ENCODE measurements at places on chromosomes 7 and 10.
A peak's percentile ranks its signal among the peaks of the same experiment; 100 is the strongest.

GRCh38 chr7:124762611-124763143, 2.9 kb downstream of the GPR37 start:
- DNase-seq = peak; percentile 5

DNA sequence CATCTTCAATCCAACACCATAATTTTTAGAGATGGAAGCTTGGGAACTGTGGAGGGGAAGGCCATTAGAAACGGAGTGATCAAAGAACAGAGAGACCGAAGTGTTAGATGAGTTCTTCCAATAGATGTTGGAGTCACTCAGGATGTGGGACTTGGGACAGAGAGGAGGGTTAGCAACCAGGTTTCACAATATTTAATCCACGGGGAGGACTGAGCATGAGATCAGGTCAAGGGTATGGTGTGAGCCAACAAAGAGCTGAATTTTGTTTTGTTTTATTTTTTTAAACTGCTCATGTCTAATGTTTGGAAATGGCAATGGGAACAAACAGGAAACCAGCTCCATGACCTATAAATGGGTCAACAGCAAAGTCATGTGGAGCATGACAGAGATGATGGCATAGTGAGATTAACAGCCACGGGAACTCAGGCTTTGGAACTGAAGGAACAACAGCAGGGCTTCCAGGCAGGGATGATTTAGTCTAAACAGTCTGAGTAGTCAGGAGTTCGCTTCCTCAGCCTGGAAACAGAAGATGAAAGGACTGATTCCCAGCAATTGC, 38.9 kb upstream of the AMPH start:
- peak; percentile 36 for DNase-seq

- no peak for DNase-seq
These were observed 139.4 kb downstream of the DNAJB6 start for GRCh38 chr7:157476201-157476600.

DNA sequence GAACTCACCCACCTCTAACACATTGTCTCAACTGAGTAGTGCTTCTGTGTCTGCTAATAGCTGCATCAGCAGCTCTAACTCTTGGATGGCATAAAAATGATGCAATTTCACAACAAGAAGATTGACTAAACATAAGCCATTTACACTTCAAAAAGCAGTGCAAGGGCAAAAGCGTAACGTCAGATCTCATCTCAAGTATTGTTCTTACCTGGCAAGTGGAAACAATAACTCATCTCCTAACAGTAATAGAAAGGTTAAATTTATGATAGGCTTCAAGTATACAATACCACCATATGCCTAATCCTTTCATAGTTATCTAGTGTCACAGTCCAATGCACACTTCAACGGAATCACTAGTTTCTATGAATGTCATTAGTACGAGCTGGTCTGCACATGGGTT, 14.8 kb downstream of the TPK1 start:
- no peak for DNase-seq

DNA sequence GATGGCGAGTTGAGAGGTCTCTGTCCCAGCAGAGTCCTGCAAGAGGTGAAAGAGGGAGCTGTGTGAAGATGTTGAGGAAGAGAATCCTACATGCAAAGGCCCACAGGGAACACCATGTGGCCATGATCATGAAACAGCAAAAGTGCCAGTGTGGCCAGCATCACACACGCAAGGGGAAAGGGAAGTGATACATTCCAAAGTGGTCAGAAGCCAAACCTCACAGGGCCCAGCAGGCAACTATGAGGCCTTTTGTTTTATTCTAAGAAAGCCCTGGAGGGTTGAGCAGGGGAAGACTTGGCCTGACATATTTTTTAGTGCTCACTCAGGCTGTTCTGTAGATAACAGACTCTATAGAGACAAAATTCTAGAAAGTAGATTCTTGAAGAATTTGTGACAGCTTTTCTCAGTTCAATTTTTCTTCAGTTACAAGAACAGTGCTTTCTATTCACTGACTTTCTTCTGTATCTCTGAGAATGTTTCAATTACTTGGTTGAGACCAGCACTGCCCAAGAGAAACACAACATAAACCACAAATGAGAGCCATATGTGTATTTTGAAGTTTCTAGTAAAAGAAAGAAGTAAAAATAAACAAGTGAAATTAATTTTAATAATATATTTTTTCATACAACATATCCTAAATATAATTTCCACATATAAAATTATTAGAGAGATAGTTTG, 82.3 kb downstream of the HTR7 start:
- no peak for DNase-seq

GRCh38 chr7:140981951-140982350, 32.8 kb downstream of the MRPS33 start:
- no peak for DNase-seq

GRCh38 chr7:152947686-152948085, 188.1 kb downstream of the ACTR3B start:
- DNase-seq = no peak

GRCh38 chr10:62113680-62114079, 155.0 kb downstream of the RTKN2 start:
- no peak for DNase-seq

DNA sequence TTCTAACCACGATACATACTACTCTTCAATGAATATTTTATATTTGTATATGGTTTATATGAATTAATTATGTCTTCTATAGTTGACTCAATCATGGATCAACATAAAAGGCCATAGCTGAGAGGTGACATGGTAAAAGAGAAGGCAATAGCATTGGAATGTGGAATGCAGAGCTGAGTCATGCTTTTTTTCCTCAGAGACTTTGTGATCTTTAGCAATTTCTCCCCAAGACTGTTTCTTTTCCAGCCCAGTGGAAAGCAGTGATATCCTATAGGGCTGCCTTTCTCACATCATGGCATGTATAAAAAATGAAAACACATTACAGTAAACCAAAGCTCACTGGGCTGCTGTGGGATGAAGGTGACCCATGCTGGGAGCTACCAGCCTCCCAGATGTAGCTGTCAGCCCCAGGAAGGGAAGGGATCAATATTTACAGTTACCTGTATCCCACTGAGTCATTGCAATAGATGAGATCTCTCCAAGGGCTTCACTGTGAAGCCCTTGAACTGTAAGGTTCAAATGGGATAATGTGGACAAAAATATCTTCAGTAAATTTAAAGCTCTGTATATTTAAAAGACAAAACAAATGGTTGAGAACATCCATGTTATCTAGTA, 30.2 kb downstream of the SLC39A12 start:
- DNase-seq = peak; percentile 42

DNA sequence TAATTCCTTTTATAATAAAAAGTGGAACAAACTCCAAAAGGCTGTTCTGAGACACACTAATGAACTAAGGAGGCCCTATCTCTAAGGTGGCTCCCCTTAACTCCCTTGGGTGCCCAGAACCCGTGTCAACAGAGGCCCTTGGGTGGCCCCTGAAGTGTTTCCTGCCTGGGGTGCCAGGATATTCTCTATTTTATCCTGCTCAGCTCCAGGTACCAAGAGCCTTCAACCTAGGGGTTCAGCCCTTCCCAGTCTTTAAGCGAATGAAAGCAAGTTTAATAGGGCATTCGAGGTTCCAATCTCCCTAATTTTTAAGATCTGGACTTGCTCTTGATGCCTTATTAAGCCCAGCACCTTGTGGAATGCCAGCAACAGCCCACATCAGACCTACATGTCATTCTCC, 64.4 kb upstream of the MYO3A start:
- no peak for DNase-seq

GRCh38 chr10:98910546-98910945, 325.1 kb downstream of the HPSE2 start:
- DNase-seq = peak; percentile 9

DNA sequence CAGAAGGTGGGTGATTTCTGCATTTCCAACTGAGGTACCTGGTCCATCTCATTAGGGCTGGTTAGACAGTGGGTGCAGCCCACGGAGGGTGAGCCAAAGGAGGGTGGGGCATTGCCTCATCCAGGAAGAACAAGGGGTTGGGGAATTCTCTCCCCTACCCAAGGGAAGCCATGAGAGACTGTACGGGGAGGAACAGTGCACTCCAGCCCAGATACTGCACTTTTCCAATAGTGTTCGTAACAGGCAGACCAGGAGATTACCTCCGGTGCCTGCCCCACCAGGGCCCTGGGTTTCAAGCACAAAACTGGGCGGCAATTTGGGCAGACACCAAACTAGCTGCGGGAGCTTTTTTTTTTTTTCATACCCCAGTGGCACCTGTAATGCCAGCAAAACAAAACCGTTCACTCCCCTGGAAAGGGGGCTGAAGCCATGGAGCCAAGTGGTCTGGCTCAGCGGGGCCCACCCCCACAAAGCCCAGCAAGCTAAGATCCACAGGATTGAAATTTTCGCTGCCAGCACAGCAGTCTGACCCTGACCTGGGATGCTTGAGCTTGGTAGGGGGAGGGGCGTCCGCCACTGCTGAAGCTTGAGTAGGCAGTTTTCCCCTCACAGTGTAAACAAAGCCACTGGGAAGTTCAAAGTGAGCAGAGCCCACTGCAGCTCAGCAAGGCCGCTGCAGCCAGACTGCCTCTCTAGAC, 31.2 kb downstream of the ARMC10 start:
- peak; percentile 51 for DNase-seq

DNA sequence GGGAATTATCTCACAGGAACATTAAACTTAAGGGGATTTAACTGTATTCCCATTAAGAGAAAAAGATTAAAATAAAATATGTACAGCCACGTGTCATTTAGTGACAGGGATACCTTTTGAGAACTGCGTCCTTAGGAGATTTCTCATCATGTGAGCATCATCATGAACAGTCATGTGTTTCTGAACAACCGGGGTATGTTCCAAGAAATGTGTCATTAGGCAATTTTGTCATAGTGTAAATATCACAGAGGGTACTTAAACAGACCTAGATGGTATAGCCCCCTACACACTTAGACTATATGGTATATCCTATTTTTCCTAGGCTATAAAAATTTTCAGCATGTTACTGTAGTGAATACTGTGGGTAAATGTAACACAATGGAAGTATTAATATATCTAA, 840.3 kb downstream of the CNTNAP2 start:
- no peak for DNase-seq

DNA sequence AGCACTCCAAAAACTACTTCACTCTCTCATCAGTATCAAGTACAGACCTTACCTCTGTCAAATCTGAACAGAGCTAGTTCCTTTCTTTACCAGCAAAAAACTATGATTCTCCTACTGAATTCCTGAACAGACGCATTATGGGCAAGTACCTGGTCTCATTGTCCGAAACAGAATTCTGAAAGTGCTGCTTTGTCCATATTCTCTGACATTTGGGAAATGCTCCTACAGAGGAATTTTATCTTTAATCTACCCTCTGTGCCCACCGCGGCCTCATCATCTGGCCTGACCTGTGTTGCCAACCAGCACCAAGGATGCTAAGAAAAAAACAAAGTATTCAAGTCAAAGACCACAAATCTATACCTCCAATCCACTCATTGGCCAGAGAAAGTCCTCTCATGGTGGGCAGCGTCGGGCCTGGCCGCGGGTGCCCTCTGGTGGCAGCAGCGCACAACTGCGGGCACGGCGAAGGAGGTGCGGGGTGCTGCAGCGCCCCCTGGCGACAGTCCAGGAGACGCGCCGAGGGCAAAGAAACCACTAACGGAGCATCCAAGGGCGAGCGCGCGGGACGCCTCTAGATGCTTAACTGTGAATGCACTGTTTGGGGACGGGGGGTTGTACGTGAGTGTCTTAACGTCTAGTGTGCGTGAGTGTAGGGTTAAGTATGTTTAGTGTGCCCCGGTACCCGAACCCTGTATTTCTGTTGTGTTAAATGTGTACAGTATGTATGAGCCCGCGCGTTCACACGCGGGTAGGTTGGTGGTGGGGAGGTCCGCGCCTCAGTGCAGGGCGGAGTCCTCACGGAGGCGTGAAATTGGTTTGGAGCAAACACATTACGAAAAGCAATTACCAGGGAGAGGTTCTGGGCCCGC, 5.0 kb upstream of the GBX1 start:
- peak; percentile 67 for DNase-seq

DNA sequence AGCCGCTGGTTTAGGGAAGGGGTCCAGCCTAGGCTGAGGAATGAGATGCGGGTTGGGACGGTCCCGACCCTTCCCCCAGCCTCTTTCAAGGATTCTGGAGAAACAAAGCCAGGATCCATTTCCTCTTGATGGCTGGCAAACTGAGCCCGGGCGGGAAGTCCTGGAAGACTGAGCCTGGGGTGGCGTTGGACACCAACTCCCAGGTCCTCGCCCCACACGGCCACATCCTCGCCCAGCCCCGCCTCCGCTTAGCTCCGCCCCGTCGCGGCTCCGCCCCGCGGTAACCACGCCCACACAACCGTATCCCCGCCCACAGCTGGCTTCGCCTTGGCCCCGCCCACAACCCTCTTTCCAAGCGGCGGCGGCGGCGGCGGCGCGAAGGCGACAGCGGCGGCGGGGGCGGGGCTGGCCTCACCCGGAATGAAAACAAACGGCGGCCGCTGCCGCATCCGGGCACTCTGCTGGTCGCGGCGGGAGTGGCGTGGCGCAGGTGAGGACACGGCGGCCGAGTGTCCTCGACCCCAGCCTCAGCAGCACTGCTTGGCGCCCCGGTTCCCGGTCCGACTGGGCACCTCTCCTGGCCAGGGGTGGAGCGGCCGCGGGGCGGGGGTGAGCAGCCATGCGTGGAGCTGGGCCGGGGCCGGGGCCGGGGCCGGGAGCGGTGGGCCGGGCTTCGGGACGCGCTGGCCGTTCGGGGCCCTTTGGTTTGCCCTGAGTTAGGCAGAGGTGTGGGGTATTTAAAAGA, at the start of gene NUB1:
NUB1 (plus strand) TSS at position 456 of the 745 bp plus-strand sequence. CDS start 3,538 bp downstream, outside the sequence.
- DNase-seq = peak; percentile 89

- no peak for DNase-seq
These were observed 34.8 kb downstream of the CUL1 start for GRCh38 chr7:148733496-148733895.

- peak; percentile 23 for DNase-seq
These were observed 28.0 kb downstream of the CHST12 start for GRCh38 chr7:2431260-2431867.

- peak; percentile 81 for DNase-seq
These were observed 2.0 kb downstream of the OAT start for GRCh38 chr10:124416733-124417132.
